Stimulated activated CD8-positive, alpha-beta memory T cell treated with anti-CD3 and anti-CD28 coated beads, Interleukin-15, amount 100 ng/mL, for 4 hours (primary cell): ENCODE measurements at places on chromosomes 2 and 18.

DNA sequence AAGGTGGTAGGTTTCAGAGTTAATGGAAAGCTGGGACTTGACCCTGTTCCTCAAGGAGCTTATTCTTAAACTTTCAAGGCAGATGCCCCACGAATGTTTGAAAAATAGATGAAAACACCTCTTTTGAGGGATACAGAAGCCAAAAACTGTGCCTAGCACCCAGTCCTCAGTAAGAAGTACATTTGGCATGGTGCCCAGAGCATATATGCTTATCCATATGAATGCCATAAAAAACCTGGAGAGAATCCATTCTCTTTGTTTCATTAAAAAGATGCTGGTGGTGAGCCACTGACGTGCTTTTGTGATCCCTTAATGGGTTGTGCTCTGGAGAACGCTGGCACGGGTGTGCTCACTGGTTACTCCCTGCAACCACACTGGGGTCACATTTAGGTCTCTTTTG is 69.0 kb downstream of the IL1R2 start:
- no peak for DNase-seq

GRCh38 chr2:109695290-109695689 is 81.1 kb downstream of the SOWAHC start:
- no peak for DNase-seq

- no peak for DNase-seq
Measured at GRCh38 chr2:50398766-50399056, 633.2 kb downstream of the NRXN1 start.

DNA sequence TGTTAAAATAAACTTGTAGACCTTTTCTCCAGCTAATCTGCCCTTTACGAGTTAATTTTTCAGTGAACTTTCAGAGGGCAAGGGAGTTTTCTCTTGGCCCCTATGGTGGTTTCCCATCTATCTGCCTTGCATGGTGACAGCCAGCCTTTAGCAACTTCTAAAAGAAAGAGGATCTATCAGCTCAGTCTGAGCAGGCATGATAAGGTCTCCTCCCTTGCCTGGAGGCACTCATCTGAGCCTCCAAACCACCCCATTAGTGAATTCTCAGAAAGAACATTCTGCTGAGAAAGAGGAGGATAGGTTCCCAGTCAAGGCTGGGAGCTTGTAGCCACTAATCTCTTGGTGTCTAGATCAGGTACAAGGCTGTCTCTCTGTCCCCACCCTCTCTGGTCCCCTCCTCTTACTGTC is 10.7 kb upstream of the GYPC start:
- no peak for DNase-seq

DNA sequence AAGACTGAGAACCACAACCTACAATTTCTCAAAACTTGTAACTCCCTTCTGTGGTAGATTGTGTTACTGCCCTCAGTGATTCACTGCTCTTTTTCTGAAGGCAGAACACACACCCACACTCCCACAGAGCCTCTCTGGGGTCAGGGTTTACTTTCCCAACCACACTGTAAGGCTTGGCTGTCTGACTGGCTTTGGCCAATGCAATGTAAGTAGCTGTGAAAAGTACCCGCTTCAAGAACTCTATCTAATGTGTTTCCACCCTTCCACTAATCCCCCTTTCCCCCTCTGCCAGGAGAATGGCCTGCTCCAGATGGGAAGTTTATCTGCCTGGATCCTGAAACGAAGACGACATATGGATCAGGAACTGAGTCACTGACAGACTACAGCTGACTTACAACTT is 222.7 kb downstream of the CDH2 start:
- DNase-seq: no peak

- no peak for DNase-seq
Measured at GRCh38 chr18:8762968-8763367, 57.6 kb downstream of the MTCL1 start.

DNA sequence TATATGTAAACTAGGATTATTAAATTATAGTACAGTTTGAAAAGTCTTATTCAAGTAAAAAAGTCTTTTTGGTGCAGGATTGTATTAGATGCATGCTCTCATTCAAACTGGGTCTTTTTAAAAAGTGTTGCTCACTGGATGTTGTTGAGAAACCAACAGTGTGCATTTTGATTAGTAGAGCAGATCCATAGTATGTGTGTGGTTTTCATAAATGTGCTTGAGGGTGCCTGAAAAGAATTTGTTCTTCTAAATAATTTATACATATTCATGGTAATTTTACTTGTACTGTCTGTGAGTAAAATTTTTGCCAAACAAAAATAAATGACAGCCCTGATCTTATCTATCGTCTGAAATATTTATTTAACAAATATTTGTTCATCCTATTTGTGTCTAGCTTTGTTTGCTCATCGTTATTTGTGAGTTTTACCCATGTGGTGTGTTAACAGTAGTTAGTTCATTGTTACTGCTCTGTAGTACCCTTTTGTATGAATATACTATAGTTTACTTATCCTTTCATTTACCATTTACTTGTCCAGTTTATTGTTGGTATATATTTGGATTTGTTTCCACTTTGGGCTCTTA is 50.4 kb downstream of the PTPN4 start:
- DNase-seq: no peak

GRCh38 chr2:4618141-4618540 is 914.8 kb downstream of the DCDC2C start:
- no peak for DNase-seq

DNA sequence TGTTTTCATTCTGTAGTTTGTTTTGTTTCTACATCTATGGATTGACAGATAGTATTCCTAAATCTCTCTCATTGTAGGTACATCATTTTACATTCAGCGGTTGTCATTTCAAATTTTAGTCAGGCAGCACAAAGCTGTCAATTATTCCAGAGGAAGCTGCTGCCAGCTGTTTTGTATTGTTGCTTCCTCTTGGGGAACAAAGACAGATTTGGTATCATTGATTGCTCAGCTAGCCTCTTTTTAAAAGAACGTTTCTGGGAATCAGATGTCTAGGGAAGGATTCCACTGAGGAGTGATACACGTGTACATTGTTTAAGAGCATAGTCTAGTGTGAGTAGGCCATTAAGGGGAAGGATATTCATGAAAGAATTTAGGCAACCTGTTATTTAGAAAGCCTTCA is 145.8 kb downstream of the AGPS start:
- DNase-seq: no peak

- no peak for DNase-seq
Measured at GRCh38 chr18:52403291-52404021, 63.5 kb downstream of the DCC start.

DNA sequence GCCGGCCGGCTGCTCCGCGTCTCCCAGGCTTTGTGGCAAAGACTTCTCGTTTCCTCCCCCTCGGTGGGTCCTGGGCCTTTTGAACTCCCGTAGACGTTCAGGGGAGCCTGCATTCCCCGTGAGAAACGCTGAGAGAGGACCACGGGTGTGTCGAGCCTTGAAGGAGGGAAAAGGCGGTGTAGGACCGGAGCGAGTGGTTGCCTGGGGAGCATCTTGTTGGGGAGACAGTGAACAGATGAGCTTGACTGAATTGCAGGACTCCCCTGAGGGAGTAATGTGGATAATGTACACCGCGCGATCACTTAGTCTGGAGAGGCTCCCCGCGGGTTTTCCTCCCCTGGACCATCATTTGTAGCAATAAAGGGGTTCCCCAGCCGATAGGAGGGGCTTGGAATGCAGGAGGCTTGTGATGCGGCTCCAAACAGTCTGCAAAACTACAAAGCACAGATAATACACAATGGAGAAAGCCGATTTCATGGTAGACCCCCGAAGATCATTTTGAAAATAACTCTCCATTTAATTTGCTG is 769 bp downstream of the ALMS1 start:
- no peak for DNase-seq

GRCh38 chr18:56468396-56468795 is 170.0 kb downstream of the TXNL1 start:
- no peak for DNase-seq

DNA sequence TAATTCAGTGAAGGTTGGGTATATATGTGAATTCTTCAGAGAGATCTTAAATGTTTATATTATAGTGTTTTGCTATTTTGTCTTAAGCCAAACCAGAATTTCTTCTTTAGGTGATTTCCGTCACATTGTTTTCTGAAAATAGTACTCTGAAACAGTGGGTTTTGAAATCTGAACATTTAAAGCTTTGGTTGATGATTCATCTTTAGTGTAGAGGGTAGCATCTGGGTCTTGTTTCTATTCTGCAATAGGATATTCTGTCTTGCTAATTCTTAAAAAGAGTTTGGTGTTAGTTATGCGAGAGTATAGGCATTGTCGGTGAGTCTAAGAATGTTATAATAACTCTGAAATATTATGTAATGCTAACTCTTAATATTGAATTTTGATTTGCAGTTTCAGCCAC is 69.6 kb upstream of the FAM237A start:
- no peak for DNase-seq

- DNase-seq: no peak
Measured at GRCh38 chr18:25651553-25651952, 299.6 kb upstream of the ZNF521 start.

- no peak for DNase-seq
Measured at GRCh38 chr2:190538201-190538600, 3.7 kb upstream of the NEMP2 start.

DNA sequence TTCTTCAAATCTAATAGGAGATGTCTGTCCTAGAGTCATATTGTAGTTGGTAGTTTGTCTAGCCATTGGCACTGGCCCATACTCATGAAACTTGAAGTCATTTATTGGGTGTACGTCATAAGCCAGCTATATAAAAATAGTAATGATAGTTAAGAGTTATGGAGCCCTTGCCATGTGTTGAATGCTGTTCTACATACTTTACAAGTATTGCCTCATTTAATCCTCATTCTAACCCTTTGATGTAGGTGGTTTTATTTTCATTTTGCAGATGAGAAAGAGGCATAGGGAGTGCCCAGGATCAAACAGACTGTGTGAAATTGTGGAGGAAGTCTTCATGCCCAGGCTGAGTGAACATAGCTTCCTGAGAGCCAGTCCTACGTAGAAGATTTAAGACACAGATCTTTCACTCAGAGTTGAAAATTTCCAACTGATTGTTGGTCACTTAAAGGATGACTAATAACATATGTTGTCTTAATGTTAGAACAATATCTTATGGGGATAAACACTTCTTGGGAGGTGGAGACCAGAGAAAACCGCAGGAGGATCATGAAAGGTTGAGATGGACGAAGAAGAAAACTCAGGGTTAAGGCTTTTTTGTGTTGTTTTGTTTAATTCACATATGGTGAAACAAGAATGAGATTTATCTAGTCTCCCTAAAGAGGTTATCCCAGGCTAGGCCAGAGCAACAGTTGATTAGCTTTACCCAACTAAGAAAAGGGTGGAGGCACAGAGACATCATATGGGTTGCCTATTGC is 156.0 kb downstream of the CERS6 start:
- no peak for DNase-seq

DNA sequence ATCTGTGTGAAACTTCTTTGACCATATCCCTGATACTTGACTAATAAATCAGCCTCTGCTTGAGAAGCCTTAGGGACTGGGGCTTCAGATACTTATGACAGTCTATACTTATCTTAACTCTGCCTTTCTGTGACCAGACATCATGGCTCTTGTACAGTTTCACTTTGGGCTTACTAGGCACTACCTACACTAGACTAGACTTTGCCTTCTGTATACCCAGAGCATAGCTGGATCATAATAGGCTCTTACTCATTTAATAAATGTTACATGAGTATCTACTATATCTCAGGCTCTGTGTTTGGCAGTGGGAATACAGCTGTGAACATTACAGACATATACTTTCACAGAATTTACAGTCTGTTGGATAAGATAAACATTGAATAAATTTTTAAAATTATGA is 9.0 kb downstream of the UGP2 start:
- no peak for DNase-seq

- no peak for DNase-seq
Measured at GRCh38 chr2:135409436-135409835, 121.6 kb downstream of the ZRANB3 start.

DNA sequence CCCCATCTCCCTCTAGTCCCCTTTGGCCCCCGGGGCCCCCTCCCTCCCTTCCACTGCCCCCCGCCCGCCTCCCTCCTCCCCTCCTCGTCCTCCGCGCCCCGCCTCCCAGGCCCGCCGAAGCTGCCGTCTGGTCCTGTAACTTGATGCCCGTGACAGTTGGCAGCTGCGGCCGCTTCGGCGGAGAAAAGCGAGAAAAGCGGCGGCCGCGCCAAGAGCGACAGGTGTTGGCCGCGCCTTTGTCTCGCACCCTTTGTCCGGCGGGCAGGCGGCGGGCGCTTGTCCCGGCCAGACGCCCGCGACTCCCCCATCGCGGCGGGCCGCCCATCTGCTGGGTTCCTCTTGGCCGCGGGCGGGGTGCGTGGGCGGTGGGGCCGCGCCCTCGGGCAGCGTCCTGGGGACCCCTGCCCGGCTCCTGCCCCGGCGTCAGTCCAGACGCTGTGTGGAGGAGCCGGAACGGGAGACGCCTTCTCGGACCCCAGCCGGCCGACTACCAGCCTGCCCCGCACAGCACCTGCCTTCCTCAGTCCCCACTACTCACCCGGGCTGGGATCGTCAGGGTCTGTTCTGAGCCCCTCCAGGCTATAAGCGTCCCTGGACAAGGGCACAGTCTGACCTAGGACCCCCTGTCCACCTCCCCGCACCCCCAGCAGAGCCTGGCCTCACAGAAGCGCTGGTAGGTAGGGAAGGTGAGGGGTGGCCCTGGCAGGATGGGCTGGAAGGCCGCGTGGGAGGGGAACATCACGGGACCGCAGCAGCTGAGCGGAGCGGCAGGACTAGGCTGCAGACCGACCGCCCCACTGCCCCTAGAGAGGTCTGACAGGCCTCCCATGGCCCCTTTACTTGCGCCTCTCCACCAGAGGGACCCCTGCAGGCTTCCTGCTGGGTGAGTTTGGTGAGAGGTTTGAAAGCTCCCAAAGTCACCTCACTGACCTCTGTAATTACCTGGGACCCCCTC is 1.2 kb upstream of the HES6 start:
- DNase-seq: no peak
